ENCODE measurements at places on chromosomes 6 and 20.

DNA sequence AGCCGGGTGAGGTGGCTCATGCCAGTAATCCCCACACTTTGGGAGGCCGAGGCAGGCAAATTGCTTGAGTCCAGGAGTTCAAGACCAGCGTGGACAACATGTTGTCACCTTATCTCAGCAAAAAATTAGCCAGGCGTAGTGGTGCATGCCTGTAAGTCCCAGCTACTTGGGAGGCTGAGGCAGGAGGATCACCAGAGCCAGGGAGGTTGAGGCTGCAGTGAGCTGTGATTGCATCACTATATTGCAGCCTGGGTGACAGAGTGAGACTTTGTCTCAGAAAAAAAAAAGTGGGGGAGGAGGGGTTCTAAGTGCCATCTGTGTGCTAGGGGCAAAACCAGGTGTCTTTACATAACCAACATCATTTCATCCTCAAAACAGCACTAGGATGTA, 48.3 kb downstream of the CDK5RAP1 start:
- no peak for DNase-seq

GRCh38 chr20:53678990-53679596, 85.5 kb upstream of the ZNF217 start:
- no peak for DNase-seq

- no peak for DNase-seq
These were observed 68.7 kb upstream of the SLC4A11 start for GRCh38 chr20:3307725-3308124.

- DNase-seq, result no peak
These were observed 18.3 kb downstream of the SNX9 start for GRCh38 chr6:157841211-157841840.

GRCh38 chr6:51167468-51167867, 348.8 kb downstream of the TFAP2B start:
- no peak for DNase-seq
